ENCODE measurements at places on chromosomes 16 and 17. TPM values are rescaled to one million over a fixed set of nuclear protein-coding genes. Genes with fewer than 3 reads are reported as not detected.

- no peak for DNase-seq
Measured at GRCh38 chr17:73313526-73314127, 1.8 kb upstream of the CDC42EP4 start.

DNA sequence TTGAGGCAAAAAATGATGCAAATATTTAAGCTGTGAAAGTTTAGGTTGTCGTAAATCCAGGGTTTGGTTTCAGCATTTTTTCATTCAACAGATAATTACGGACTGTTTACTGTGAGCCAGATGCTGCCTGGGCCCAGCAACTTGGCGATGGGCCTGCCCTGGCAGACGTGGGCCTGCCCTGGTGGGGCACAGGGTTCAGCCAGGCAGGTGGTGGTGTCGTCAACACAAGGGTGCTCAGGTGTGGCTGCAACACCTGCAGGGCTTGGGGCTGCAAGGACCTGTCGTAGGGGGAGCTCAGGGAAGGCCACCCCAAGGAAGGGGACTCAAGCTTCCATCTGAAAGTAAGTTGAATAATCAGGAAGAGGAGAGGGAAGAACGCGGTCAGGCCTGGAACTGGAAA, 15.1 kb downstream of the ZC3H18 start:
- no peak for DNase-seq

GRCh38 chr17:1340371-1340770, 59.7 kb downstream of the YWHAE start:
- no peak for DNase-seq

GRCh38 chr17:52410781-52411180, 252.3 kb upstream of the CA10 start:
- no peak for DNase-seq

GRCh38 chr17:17580662-17581470, 10.6 kb downstream of the PEMT start:
- DNase-seq: no peak

Gene C1QL1
- 5.4 TPM for polyA plus RNA-seq

DNA sequence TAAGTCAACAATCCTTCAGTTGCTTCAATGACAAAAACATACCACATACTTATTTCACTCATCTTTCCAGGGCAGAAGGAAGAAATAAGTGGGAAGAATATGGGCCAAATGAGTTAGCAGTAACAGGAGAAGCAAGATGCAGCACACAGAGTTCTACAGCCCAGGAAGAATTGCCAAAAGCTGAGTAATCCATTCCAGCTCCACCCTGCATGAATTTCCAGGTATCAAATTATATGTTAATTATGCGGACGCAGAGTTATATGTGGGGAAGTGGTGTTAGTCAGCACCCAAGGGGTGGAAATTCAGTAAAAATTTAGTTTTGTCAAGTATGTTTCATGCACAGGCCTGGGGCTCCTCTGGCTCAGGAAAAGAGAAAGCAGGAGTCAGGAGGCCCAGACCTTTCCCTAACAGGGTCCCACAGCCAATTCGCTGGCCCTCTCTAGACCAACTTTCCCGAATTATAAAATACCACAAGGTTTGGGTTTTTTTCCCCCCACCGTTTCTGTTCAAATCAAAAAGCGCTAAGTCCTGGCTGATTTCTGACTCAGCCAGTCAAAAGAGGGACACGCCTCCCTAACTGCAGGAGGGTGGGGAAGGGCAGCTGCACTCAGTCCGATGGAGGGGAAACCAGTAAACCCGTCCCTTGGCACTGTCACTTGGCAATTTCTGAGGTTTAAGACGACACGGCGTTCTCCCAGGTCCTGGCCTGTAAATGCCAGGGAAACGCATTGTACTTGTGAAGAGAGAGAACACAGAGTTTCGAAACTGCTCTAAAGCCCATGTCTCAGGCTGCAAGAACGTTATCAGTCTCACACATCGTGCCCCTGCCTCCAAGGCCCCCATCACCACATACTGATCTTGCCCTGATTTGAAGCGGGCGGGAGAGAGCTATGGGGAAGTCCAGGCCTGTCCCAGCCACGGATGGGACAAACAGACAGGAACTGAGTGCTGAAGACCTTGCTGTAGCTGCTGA, 58.1 kb downstream of the ZFHX3 start:
- DNase-seq: no peak

GRCh38 chr17:78411241-78411857, 32.9 kb downstream of the PGS1 start:
- no peak for DNase-seq

Gene SP6
- polyA plus RNA-seq: 0.03 TPM

GRCh38 chr16:57144027-57144426, 41.8 kb downstream of the PSME3IP1 start:
- DNase-seq: no peak
